ENCODE measurements at places on chromosomes 2 and 18. TPM values are rescaled to one million over a fixed set of nuclear protein-coding genes. Genes with fewer than 3 reads are reported as not detected.

ALKAL2 gene
- not detected for total RNA-seq

SCG2 gene
- 36.4 TPM for total RNA-seq

KATNAL2 gene
- 4.6 TPM for total RNA-seq

RPRD1A gene
- 17.7 TPM for total RNA-seq

RAB6C gene
- total RNA-seq = not detected

SIX3 gene
- total RNA-seq = not detected

FLACC1 gene
- 1.2 TPM for total RNA-seq

NFATC1 gene
- total RNA-seq = 1.3 TPM

UGT1A8 gene
- 0.08 TPM for total RNA-seq

MC2R gene
- not detected for total RNA-seq

PCBP1 gene
- total RNA-seq = 21.3 TPM

ALPI gene
- total RNA-seq = not detected

SERPINB13 gene
- total RNA-seq = not detected

TMEM37 gene
- total RNA-seq = not detected

SH3BP4 gene
- 11.2 TPM for total RNA-seq

PCARE gene
- not detected for total RNA-seq

PLCD4 gene
- total RNA-seq = 4.0 TPM

CREG2 gene
- under 0.01 TPM for total RNA-seq
